Pancreas (tissue), 10 donors: ENCODE measurements at places on chromosomes 4 and X.

GRCh38 chrX:35150052-35150451 lies 207.5 kb downstream of the FAM47B start:
- DNase-seq = no peak

DNA sequence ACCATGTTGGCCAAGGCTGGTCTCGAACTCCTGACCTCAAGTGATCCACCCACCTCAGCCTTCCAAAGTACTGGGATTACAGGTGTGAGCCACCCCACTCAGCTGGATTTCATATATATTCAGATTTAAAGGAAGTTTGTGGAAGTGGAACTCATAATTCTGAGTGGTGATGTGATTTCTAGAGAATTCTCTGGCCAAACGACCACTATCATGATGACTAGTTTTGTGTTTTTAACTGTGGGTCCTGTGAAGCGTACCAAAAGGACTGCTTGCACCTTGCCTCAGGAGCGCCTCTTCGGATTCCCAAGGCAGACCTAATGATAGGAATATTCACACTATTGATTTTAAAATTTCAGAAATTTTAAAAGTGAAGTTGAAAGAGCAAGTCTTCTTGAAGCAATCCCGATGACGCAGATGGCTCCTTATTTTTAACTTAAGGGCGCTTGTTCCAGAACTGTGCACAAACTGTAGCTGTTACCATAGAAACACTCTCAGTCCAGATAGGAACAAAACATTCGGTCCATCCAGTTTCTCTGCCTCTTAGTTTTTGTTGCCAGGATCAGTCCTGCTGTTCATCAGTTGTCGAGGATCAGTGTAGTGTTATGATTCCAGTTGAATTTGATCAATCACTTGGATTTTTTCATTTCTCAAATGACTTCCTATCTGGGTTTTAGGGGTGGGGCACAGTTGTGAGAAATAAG lies 51.7 kb upstream of the CLCN4 start:
- DNase-seq = no peak

- DNase-seq = no peak
These were observed 99.0 kb downstream of the DHRSX start for GRCh38 chrX:2401590-2402360.

- no peak for DNase-seq
These were observed 109.3 kb downstream of the ASB9 start for GRCh38 chrX:15160558-15161095.

DNA sequence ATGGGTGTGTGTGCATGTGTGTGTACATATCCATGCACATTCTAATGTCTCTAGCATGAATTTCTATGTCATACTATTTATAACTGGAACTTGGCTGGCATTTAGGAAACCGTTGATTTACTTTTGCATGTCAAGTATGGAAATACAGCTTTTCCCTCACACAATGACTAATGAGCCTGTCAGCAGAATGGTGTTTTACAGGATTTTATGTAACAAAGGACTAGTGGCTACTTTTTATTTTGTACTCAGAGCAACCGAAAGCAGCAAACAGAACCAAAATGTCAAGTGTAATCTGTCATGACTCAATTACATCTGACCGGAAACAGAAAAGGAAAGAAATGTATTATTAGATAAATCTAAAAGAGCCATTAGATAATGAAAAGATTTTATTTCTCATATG lies 1911.5 kb upstream of the AGA start:
- DNase-seq = no peak

GRCh38 chr4:169098969-169099690 lies 89.1 kb upstream of the CBR4 start:
- DNase-seq = no peak

- DNase-seq = no peak
These were observed 67.9 kb downstream of the TAB3 start for GRCh38 chrX:30821116-30821515.

DNA sequence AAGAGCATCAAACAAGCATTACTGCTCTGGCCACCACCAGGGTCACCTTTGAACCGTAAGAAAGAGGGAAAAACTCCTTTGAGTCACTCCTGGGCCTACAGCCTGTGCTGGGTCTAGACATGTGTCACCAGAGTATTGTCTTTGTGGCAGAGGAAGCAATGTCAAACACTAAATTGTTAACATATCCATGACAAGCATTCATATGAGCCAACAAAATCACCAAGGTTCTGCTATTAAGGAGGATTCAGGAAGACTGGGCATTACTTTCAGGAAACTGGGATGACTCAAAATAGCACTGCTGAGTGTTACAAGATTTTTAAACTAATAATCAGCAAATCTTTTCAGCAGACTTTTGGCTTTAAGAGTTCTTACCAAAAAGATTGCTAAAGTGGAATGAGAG lies 28.1 kb downstream of the LGI2 start:
- no peak for DNase-seq

GRCh38 chrX:15358533-15358932 lies 23.2 kb upstream of the PIGA start:
- DNase-seq = no peak

DNA sequence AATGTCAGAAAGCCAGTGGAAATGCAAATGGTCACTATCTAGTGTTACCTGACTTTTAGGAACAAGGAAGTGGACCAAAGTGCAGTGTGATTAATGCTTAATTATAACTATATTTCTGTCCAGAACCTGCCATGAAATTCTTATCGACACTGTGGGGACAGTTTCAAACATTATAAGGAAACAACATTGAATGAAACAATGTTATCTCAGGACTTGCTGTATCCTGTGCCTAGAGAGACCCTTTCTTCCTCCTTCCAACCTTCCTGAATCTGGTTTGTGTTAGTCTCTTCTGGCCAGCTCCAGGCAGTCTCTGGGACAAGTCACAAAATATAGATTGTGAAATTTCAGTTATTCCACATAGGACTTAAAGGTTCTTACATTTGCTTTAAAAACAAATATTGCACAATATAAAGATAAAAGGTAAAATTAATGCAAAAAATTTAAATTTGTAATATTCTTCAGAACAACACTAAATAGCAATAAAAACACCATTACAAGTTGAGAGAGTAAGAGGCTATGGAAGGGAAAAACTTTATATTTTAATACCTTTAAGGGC lies 203.4 kb downstream of the ZNF674 start:
- no peak for DNase-seq

- no peak for DNase-seq
These were observed 33.0 kb downstream of the GALNTL6 start for GRCh38 chr4:171846232-171846631.

GRCh38 chr4:120403296-120403695 lies 336.6 kb upstream of the MAD2L1 start:
- no peak for DNase-seq

- DNase-seq = no peak
These were observed 2.8 kb downstream of the TMPRSS11D start for GRCh38 chr4:67880866-67881610.

GRCh38 chr4:61223385-61223784 lies 23.3 kb downstream of the ADGRL3 start:
- no peak for DNase-seq

DNA sequence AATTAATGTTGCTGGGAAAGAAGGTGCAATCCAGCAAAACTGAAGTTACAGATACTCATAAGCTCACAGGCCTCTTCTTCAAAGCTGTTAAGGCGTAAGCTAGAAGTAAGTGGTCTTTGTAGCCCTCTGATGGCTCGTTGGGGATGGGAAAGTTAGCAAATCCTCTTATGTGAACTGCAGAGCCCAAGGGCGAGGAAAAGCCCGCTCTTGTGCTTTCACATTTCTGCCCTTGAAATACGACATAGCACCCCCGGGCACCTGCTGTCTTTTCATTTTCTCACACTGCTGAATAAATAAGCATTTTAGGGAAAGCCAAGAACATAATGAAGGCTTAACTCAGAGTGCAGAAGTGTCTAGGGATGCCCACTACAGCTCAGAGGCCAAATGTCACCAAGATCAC lies 73.1 kb upstream of the SORBS2 start:
- DNase-seq = no peak

DNA sequence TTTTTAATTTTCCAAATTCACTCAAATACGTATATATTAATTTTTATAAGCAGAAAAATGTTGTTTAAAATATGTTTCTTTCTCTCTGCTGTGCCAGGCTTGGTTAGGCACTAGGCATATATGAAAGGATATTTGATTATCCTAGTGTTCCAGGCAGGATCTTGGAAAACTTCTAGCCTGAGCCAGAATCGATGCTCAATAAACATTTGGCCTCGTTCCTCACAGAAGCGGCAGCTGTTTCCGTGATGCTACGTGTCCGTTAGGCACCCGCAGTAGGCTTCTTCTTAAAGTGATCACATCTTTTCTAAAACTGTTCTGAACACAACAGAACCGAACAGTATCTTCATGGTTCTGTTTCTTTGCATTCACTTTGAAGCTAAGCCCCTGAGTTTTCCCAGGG lies 50.1 kb upstream of the CRMP1 start:
- no peak for DNase-seq

DNA sequence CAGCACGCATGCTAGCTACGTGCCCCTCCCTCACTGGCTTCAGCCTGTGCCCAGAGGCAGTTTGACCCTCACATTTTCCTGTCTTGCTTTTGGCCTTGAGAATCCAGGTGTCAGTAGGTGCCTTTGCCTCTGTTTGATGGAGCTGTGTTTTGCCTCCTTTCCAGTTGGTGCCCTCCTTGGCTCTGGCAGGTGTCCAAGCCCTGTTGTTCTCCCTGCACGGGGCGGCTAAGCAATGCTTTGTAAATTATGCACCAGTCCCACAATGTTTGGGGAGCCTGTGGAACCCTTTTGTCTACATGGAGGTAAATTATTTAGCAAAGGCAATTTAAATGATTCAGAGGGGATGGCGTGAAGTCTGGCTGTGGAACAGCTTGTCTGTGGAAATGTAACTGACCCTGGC lies 202.9 kb upstream of the BOD1L1 start:
- no peak for DNase-seq

GRCh38 chrX:96692890-96693289 lies 8.2 kb downstream of the DIAPH2 start:
- DNase-seq = no peak

DNA sequence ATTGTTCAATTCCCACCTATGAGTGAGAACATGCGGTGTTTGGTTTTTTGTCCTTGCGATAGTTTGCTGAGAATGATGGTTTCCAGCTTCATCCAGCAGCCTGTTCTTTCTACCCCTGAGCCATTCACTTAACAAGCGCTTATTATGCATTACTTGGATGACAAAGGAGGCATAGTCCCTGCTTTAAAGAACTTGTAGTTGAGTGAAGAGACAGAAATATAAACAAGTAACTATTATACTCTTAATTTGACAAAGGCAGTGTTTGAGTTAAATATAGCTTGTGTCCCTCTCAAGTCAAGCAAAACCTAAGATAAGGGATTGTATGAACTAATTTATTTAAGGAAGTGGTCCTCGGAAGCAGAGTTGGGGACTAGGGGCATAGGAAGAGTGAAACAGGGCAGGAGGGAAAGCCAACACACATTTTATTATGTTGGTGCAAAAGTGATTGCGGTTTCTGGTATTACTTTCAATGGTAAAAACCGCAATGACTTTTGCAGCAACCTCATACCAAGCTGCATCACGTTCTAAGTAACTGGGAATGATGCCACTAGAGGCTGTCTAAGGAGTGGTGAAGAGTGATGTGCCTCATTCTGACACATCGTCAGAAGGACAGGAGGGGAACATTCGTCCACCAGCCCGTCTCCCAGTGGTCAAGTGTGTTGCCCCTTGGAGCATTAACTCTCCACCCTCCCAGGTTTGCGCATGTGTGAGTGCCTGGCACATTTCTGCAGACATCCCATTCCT lies 41.8 kb downstream of the QDPR start:
- no peak for DNase-seq

DNA sequence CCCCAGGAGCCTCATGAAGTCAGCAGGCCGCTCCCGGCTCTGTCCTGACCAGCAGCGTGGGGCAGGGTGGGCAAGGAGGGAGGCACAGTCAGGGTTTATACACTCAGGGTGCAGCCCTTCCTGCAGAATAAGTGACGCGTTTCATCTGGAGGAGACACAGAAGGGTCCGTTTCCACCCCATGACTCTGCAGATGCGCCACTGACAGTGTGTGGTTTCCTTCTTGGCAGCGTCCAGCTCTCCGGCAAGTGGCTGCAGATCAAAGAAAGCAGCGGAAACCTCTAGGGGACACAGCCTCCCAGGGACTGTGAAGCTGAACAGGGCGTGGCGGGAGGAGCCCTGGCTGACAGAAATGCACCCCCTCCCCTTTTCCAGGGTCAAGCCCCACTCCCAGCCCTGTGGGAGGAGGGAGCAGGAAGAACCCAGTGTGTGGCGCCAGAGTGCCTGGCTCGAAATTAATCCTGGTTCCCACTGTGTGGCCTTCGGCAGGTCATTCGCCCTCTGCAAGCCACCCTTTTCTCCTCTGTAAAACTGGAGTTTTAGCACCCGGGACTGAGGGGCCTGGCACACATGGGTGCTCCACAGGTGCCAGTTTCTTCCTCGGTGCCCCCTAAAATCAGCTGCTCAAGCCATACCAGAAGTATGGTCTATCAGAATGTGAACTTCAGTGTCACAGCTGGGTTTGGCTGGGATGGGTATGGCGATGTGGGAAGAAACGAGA lies 17.3 kb upstream of the TBC1D14 start:
- DNase-seq = no peak

GRCh38 chr4:5797866-5798265 lies 86.9 kb downstream of the EVC start:
- DNase-seq = no peak

DNA sequence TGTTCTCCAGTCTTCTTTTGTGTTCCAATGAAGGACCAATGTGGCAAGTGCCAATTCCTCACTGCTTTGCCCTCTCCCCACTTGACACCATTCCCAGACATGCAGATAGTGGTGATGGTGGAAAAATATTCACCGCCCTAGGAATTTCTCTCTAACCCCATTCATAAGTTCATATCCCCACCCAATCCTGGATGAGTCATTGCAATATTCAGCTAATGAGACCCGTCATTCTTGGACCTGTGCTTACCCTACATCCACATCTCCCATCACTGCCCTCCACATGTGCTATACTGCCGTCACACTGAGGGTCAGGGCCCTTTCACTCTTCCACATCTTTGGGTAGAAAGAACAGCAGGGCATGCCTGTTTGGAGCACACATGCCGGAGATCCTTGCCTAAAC lies 199.2 kb downstream of the KCNIP4 start:
- DNase-seq = no peak
